ENCODE measurements at places on chromosomes 11 and 22.

DNA sequence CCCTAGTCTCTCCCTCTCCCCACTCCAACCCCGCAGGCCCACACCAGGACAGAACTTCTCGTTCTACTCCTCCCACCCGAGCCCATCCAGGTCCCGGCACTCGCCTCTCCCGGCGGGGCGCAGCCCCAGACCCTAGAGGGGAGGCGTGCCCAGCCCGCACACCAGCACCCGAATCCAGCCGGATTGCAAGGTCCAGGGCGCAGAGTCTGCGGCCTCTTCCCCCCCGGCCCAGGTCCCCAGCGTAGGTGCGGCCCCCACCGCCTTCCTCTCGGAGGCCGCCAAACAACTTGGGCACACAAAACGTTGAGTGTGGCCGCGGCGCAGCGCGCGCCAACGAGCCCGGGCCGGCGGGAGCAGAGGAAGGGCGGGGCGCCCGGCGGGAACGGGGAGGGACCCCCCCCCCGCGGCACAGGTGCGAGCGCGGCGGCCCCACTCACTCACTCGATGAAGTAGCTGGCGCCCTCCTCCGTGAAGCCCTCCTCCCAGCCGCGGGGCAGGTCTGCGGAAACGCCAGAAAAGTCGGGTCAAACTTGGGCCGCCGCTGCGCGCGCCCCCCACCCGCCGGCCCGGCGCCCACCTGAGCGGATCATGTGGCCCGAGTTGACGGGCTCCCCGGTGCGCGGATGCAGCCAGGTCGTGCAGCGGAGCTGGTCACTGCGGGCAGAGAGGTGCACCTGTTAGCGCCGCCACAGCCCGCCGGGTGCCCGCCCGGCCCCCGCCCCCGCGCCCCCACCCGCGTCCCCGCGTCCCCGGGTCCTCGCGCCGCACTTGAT lies 480 bp downstream of the PLEKHA7 start:
- DNase-seq = no peak

DNA sequence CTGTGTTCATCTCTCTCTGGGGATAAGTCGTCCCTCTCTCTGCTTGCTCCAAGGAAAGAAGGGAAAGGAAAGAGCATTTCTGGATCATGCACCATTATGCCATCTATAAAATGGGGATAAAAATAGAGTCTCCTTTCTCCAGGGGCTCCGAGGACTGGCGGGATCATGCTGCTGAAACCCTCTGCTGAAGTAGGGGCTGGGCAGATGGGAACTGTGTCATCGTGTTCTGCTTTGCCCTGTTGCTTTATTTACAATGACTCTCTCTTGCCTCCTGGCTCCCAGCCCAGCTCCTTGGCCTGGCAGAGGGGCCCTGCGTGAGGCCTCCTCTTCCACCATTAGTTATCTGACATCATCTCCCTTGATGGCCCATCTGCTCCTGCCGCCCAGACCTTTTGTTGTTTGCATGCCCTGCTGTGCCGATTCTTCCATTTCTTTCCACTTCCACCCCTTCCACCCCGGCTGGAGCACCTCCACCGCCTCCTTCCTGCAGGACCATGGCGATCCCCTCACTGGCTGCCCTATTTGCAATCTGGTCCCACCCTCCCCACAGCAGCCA lies 200.9 kb downstream of the MYO18B start:
- peak; percentile 90 for DNase-seq

DNA sequence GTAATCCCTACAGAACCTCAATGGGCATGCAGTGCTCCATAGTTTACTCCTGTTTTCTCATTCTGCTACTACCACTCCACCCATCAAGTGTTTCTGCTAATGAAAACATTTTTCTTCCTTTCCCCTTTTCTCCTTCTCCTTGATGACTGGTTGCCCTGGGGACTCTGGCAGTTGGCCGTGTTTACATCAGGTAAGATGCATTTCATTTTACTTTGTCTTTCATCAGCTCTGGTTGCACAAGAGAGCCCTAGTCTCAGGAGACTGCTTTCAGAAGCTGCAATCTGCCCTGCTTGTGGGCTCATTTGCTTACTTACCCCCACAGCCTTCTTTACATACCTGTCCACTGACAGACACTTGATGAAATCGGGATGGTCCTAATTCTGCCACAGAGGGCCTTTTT lies 19.6 kb upstream of the LIMK2 start:
- DNase-seq = no peak

DNA sequence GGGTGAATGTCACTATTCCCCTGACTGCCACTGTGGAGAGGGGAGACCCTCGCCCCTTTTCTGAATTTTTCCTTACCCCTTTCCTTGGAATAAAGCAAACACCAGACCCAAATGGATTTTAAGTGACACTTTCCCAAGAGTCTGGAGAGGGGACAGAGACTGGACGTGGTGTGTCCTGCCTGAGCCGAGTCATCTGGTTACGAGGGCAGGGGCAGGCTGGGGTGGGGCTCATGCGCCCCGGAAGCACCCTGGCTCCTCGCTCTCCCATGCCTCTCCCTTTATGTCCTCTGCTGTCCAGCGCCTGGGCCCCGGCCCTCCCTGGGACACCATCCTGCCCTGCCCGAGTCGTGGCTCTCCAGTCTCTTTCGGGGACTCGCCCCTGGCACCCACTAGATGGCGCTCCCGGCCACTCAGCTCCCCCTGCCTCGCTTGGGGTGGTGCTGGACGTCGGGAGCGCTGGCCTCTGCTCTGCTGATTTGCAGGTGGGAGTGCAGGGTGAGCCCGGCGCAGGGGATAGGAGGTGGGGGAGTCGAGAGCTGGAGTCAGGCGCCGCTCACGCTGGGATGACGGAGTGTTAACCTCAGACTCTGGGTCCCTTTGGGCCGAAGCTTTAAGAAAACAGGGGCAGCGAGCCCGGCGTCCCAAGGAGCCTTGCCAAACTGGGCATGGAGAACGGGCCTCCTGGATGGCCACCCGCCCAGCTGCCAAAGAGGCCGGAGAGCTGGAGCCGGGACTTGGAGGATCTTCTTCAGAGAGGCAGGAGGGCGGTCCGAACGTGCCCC lies 89.8 kb downstream of the RPS6KA4 start:
- peak; percentile 16 for DNase-seq

GRCh38 chr11:76241243-76242000 lies 35.1 kb upstream of the WNT11 start:
- DNase-seq = no peak

GRCh38 chr11:38680166-38680565 lies 2082.1 kb upstream of the RAG2 start:
- no peak for DNase-seq

- DNase-seq = no peak
Observed at GRCh38 chr11:22079133-22079872, 113.6 kb upstream of the ANO5 start.

DNA sequence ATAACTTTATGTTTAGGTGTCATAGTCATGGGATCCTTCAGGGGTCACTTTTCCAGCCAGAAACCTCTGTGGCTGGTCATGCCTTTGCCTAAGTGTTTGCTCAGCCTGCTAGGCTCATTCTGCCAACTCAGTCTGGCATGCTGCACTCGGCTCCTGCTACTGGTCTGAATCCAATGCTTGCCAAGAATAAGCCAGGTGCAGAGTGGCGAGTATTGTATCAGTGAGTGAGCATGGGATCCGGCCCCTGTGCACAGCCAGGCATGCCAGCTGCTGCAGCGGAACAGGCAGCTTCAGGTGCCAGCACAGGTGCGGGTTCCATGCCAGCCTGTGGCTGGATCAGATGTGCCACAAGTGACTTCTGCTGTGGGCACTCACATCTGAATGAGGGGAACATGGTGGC lies 1269.3 kb upstream of the CNTN5 start:
- peak; percentile 22 for DNase-seq

- DNase-seq = no peak
Observed at GRCh38 chr11:76162336-76163288, 43.7 kb downstream of the WNT11 start.

GRCh38 chr22:36442506-36443197 lies 38.8 kb downstream of the TXN2 start:
- no peak for DNase-seq

DNA sequence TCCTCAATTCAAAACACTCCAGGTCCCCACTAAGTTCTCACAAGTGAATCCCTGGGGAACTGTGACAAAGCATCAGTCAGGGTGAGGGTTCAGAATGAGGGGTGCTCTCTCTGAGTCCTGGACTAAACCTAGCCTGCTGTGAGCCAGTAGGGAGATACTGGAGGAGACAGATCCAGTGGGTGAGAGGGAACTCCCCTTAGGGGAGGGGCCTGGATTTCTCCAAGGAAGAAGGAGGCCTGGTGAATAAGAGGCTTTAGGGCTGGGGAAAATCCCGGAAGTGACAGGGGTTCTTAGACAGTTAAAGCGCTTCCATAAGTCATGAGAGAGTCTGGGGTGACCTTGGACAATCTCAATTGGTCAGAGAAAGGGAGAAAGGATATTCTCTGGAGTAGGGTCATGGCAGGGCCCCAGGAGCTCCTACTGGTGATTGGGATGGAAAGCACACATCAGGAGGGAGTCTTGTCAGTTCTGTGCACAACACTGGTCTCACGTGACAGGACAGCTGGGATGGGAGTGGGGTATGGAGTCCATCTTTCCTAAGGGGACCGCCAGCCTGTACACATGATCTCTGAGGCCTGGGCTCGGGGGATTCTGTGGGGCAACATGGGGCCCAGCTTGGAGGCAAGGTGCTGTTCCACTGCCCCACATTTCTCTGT lies 1.5 kb downstream of the TBC1D10A start:
- no peak for DNase-seq

DNA sequence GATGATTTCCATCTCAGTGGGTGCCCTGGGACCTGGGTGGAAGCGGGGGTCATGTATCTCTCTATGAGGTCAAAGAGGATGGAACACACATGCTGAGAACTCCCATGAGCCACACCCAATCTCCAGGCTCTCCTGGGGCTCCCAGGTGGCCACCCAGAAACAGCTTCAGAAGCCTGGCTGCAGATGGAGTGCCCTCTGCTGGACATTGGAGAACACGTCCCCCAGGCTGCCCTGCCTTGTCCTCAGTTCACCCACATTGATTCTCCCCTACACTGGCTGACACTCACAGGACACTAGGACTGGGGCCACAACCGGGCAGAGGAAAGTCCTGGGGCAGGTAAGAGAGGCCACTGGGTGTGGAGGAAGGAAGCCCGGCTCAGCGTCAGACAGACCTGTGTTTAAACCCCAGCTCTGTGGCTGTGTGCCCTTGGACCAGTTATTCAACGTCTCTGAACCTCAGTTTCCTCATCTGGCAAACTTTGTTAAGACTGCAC lies 4.5 kb upstream of the NOL12 start:
- DNase-seq = peak; percentile 35

GRCh38 chr11:73233692-73234470 lies 15.8 kb downstream of the P2RY2 start:
- DNase-seq = no peak

DNA sequence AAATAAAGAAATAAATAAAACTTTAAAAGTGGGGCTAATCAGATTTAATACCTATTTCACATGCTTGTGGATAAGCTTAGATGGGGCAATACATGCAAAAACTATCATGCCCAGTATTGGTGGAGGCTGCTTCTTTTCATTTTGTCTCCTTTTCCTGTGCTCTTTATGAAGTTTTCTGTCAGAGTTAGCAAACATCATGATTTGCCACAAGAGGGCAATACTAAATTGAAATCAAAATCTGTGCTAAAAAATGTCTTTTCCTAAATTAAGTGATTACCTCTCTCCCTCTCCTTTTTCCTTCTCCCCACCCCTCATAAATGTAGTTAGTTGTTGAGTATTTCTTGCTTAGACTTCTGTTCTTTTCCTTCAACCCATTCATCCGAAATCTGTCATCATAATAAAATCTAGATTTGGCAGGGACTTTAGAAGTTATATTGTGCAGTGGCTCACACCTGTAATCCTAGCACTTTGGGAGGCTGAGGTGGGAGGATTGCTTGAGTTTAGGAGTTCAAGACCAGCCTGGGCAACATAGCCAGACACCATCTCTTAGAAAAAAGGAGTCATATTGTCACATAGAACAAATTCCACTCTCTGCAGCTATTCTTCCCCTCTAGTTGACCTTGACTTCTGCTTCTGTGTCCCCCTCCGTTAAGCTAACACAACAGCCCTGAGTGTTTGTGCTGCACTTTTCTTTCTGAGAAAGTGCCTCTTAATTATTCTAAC lies 4.7 kb upstream of the ARHGAP42 start:
- DNase-seq = no peak

GRCh38 chr11:74069146-74070046 lies 60.5 kb upstream of the UCP3 start:
- DNase-seq = peak; percentile 28

DNA sequence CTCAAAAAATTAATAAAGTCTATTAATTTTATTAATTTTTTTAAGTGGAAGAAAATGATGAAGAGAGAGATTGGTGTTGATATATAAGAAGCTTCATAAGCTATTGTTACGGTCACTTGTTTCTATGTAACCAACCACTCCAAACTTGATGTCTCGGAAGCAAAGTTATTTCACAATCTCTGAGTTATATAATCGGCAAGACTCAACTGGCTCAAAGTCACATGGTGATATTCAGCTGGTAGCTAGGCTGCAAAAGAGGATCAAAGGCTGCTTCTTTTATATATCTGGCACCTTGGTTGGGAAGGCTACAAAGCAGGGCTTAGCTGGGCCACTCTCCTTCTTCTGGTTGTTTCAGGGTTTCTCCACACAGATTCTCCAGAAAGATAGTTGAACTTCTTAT lies 245.1 kb upstream of the ARHGAP42 start:
- DNase-seq = no peak

DNA sequence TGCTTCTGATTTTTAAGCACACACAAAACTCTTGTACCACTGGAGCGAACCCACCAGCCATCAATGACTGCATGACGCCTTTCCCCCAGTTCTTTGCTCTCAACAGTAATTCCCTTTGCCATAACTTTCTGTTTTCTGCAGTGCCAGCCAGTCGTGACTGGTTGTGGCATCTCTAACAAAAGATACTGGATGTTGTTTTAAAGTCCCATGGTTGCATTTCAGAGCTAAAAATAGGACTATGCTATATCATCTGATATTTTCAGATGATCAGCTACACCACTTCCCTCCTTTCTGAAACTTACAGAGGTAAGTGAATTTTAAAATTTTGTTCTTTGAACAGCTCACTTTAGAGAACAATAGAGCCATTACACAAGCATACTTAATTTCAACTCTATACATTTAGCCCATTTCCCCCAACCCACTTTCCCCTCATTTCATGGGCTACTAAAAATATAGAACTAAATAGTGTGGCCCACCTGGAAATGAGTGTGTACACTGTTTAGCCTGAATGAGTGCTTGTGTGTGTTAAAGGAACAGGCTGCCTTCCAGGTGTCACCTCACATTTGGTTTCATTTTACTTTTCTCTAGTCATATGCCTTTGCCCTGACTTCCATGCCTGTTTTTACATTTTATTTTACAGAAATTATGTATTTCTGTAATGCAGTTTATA lies 136.9 kb upstream of the ZC3H12C start:
- no peak for DNase-seq

DNA sequence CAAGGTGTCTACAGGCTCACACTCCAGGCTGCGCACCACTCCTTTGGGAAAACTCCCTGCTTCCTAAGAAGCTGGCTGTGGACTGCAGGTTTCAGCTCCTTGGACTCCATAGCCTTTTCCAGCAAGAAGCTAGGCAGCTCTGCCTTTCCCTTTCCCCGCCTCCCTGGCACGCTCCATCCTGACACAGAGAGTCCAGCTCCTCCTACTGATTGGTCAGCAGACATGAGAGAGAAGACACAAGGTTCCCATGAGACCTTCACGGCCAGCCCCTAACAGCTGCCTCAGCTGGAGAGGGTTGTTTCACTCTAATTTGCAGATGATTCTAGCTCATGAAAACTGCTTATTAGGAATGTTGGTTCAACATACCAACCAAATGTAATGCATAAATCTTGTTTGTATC lies 27.6 kb downstream of the TENM4 start:
- DNase-seq = peak; percentile 25

Data from NCI-H2029 treated with DMSO at 0.1 percent for 48 hours (cell line).